Thoracic aorta (tissue), 2 donors: ENCODE measurements at places on chromosomes 13 and 19. TPM values are rescaled to one million over a fixed set of nuclear protein-coding genes. Genes with fewer than 3 reads are reported as not detected.

GRCh38 chr13:79227418-79227817, 178.6 kb downstream of the RBM26 start:
- H3K27ac ChIP-seq: no peak overlapping the region
- H3K4me3 ChIP-seq: no peak overlapping the region
- no peaks in the 10 kb centered on the region for H3K27me3 ChIP-seq

GRCh38 chr19:41649827-41650226, 23.0 kb upstream of the CEACAM4 start:
- H3K27ac ChIP-seq: no peak overlapping the region
- no peaks in the 10 kb centered on the region for H3K36me3 ChIP-seq
- H3K4me3 ChIP-seq: no peak overlapping the region
- H3K27me3 ChIP-seq: no peaks in the 10 kb centered on the region

DNA sequence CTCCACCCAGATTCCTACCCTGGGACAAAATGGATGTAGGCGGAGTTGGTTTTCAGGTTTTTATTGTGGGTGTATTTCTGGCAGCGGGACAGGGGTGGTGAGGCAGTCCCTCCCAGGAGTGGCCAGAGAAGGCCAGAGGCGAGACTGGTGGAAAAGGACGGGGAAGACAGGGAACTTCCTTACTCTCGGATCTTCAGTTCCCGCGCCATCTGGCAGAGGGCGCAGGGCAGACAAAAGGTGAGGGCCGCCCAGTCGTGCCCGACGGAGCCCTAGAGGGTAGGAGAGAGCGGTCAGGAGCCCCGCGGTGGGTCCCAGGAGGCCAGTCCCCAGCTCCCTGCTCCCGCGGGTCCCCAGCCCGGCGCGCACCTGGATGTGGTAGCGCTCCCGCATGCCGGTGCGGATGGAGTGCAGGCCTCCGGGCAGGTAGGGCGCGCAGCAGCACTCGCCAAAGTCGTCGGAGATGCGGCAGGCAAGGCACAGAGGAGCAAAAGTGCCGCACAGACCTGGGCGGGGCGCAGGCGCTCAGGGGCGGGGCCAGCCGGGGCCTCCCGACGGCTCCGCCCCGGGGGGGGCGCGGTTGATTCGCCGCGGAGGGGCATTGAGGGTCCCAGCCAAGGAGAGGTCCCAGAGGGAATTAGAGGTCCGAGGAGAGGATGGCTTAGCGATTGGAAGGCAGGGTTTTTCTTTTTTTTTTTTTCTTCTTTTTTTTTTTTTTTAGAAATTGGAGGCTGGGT, 3.0 kb downstream of the CNFN start:
- H3K27ac ChIP-seq: no peak overlapping the region
- no peaks in the 10 kb centered on the region for H3K36me3 ChIP-seq
- DNase-seq: no peak
- H3K4me3 ChIP-seq: peak overlapping the region; percentile 70
- peaks cover 11% of the 10 kb centered on the region for H3K27me3 ChIP-seq
- peaks cover 3% of the 10 kb centered on the region for H3K4me1 ChIP-seq

DNA sequence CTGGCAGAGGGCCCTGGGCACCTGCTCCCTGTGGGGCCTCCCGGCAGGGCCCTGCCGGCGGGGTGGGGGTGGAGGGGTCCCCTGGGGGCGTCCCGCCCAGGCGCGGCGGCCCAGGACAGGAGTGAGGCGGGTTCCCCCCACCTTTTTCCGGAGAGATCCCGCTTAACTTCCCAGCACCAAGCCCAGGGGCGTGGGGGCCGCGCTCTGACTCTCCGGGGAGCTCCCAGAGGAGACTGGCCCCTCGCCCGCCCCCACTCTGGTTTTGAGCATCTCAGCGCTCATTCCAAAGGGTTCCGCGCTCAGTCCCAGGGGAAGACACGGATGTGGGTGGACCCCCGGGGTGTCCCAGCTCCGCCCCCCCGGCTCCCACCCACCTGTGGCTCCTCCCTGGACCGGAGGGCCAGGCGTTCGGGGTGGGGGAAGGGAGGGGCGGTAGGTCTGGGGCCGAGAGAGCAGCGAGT, 476 bp downstream of the C2CD4C start:
- H3K27ac ChIP-seq: no peak overlapping the region
- peaks cover 7% of the 10 kb centered on the region for H3K27me3 ChIP-seq
- H3K4me3 ChIP-seq: peak overlapping the region; percentile 70
- no peaks in the 10 kb centered on the region for H3K36me3 ChIP-seq
- DNase-seq: no peak

GRCh38 chr13:63370101-63370500, 1954.5 kb upstream of the PCDH20 start:
- DNase-seq: no peak
- no peaks in the 10 kb centered on the region for H3K4me1 ChIP-seq
- no peaks in the 10 kb centered on the region for H3K36me3 ChIP-seq
- H3K27ac ChIP-seq: no peak overlapping the region
- H3K27me3 ChIP-seq: no peaks in the 10 kb centered on the region

DNA sequence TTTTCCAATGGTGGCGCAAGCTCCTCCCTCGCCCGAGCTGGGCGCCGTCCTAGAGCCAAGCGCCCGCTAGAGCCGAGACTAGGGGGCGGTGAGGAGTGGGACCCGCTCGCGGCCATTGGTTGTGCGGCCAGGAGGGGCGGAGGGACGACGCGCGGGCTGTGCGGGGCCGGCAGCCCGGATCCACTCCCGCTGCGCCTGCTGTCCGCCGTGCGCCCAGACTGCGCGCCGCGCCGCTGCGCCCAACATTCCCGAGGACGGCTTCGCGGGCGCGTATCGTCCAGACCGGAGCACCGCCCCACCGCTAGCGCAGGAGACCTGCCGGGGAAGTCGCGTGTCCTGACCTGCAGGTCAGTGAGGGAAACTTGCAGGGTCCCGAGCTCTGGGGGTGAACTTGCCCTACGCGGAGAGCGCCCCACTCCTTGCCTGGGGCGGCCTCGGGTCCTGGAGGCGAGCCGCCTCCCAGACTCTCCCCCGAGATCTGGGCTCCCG, at the start of gene SERTM1:
SERTM1 (plus strand) TSS at position 183 of the 489 bp plus-strand sequence. CDS start 21,059 bp downstream, outside the sequence.
- no peak within 1 kb of the TSS for H3K27ac ChIP-seq
- H3K27me3 ChIP-seq: no peaks in the 10 kb centered on the region
- no peak within 1 kb of the TSS for H3K4me3 ChIP-seq
- no peaks in the 10 kb centered on the region for H3K4me1 ChIP-seq
- H3K36me3 ChIP-seq: no peaks in the 10 kb centered on the region

- no peaks in the 10 kb centered on the region for H3K4me1 ChIP-seq
- H3K36me3 ChIP-seq: peaks cover 31% of the 10 kb centered on the region
- no peaks in the 10 kb centered on the region for H3K27me3 ChIP-seq
- H3K4me3 ChIP-seq: no peak overlapping the region
These were observed 18.3 kb downstream of the NCLN start for GRCh38 chr19:3203805-3204645.

- DNase-seq: no peak
- H3K27me3 ChIP-seq: no peaks in the 10 kb centered on the region
- H3K4me3 ChIP-seq: no peak overlapping the region
- H3K36me3 ChIP-seq: no peaks in the 10 kb centered on the region
These were observed 35.8 kb upstream of the SPART start for GRCh38 chr13:36382030-36382429.

DNA sequence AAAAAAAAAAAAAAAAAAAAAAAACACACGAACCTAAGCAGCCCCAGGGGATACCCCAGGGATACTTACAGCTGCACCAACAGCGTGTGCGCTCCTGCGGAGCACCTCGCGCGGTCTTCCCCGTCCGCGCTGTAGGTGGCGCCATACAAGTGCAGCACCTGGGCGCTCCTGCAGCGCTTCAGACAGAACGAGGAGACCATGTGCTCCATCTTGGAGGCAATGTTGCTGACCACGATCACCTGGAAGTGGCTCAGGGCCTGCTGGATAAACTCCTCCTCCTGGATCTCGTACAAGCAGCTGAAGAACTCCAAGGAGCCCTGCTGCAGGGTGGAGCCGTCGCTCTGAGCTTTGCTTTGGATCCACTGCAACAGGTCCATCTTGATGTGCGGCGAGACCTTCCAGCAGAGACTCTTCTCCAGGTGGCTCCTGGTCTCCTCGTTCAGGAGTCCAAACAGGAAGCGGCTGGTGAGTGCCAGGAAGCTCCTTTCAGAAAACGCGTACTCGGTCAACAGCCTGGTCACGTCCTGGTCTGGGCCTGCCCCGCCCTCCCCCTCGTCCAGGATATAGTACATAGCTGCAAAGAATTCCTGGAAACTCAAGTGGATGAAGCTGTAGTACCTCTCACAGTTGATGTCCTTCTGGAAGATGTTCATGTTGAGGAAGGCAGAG, 14.5 kb downstream of the NLRP12 start:
- no peaks in the 10 kb centered on the region for H3K27me3 ChIP-seq
- H3K27ac ChIP-seq: no peak overlapping the region
- H3K4me1 ChIP-seq: no peaks in the 10 kb centered on the region
- no peak for DNase-seq

GRCh38 chr13:23984546-23984945, 87.2 kb upstream of the C1QTNF9B start:
- no peaks in the 10 kb centered on the region for H3K36me3 ChIP-seq
- no peaks in the 10 kb centered on the region for H3K27me3 ChIP-seq
- H3K4me3 ChIP-seq: no peak overlapping the region
- H3K4me1 ChIP-seq: no peaks in the 10 kb centered on the region

DNA sequence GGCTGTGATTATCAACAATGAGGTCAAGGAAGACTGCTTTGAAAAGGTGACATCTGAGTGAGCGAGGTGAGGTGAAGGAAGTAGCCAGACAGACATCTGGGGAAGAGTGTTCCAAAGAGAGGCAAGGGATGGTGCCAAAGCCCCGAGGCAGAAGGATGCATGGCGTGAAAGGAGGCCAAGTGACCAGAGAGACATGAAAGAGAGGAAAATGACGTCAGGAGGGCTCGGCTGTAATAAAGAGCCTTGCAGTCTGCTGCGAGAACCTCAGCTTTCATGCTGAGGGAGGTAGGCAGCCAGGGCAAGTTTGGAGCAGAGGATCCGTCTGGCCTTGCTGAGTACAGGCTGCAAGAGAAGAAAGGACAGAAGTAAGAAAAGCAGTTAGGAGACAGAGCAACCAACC, 50.8 kb downstream of the FOXO1 start:
- no peak overlapping the region for H3K4me3 ChIP-seq
- no peak for DNase-seq
- peaks cover 24% of the 10 kb centered on the region for H3K4me1 ChIP-seq
- no peaks in the 10 kb centered on the region for H3K27me3 ChIP-seq

- H3K4me1 ChIP-seq: peaks cover 17% of the 10 kb centered on the region
- no peak overlapping the region for H3K4me3 ChIP-seq
- no peaks in the 10 kb centered on the region for H3K27me3 ChIP-seq
- H3K36me3 ChIP-seq: no peaks in the 10 kb centered on the region
- peak overlapping the region; percentile 2 for H3K27ac ChIP-seq
- no peak for DNase-seq
These were observed 384.5 kb upstream of the GPC6 start for GRCh38 chr13:92842145-92842544.

GRCh38 chr13:23956106-23956505, 58.8 kb upstream of the C1QTNF9B start:
- no peak overlapping the region for H3K27ac ChIP-seq
- no peak overlapping the region for H3K4me3 ChIP-seq
- H3K36me3 ChIP-seq: no peaks in the 10 kb centered on the region

GRCh38 chr13:19178901-19179593, 2.6 kb downstream of the TUBA3C start:
- DNase-seq: no peak
- no peaks in the 10 kb centered on the region for H3K4me1 ChIP-seq
- no peaks in the 10 kb centered on the region for H3K36me3 ChIP-seq
- H3K27me3 ChIP-seq: no peaks in the 10 kb centered on the region
- no peak overlapping the region for H3K4me3 ChIP-seq
- no peak overlapping the region for H3K27ac ChIP-seq

DNA sequence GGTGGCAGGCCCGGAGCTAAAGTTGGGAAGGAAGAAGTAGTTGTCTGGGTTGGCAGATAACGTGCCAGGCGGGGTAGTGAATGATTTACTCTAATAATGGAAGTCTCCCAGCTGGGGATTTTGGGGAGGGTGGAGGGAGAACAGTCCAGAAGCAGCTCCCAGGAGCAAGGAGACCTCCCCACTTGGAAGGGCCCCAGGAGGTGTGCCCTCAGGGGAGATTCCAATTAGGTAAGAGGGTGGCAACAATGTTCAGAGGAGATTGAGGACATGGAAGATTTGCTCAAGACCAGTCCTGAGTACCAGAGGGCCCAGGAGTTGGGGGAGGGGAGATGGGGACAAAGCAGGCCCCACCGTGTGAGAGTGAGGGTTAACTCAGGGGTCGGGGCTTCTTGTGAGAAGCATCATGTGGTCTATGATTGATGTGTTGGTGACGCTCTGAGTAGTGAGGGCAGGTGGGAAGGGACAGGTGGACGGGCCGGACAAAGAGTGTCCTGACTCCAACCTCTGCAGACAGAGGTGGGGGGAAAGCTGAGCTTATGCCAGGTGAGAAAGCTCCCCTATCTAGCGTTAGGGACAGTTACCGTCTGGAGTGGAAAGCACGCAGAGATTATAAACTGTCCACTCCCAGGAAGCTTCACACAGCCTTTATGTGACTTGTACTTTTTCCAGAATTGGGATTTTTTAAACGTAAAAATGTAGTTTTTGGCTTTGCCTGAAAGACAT, 3.5 kb downstream of the SPINT2 start:
- H3K27ac ChIP-seq: peak overlapping the region; percentile 99
- no peaks in the 10 kb centered on the region for H3K36me3 ChIP-seq
- peaks cover 72% of the 10 kb centered on the region for H3K4me1 ChIP-seq
- no peak for DNase-seq

DNA sequence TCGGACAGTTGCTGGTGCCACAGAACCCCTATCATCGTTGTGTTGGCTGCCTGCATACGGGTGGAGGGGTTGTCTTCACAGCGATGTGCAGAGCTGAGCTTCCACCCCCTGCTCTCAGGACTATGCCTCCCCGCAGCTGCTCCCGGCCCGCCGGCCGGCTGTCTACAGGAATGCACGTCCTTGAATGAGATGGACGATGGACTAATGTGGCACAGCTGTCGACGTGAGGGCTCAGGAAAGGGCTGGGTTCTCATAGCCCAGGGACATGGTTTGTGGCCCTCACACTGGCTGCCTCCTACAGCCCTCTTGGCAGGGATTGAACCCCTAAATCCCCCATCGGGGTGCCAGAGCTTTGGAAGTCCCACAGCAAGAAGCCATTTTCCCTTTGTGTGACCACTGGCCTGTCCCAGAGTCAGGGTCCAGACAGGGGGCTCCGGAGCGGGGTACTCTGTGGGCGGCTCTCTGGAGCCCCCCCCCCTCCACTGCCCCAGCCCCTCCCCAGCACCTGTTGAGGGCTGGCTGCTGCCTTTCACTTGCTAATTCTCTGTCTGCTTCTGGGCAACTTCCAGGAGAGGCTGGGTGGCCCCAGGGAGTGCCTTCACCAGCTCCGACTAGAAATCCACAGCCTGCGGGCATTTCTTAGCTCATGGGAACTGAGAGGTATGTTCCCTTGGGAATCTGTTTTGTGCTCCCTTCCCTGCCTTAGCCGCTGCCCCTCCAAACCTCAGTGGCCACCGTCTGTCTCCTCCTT, 40.2 kb downstream of the TSSK6 start:
- H3K4me3 ChIP-seq: no peak overlapping the region
- H3K27me3 ChIP-seq: no peaks in the 10 kb centered on the region
- no peak for DNase-seq
- no peak overlapping the region for H3K27ac ChIP-seq

GRCh38 chr13:93767917-93768409, 541.4 kb downstream of the GPC6 start:
- DNase-seq: no peak
- peaks cover 58% of the 10 kb centered on the region for H3K4me1 ChIP-seq
- no peak overlapping the region for H3K4me3 ChIP-seq

GRCh38 chr13:113304121-113304520, 7.1 kb downstream of the LAMP1 start:
- no peak overlapping the region for H3K27ac ChIP-seq
- DNase-seq: no peak
- no peak overlapping the region for H3K4me3 ChIP-seq
- no peaks in the 10 kb centered on the region for H3K27me3 ChIP-seq

Gene ZNF491
- total RNA-seq: 3.7 TPM

Gene C19orf33
- total RNA-seq: not detected

Gene ZNF888
- total RNA-seq: 2.6 TPM

Gene ADPRHL1
- total RNA-seq: 12.6 TPM

Gene OR4F17
- not detected for total RNA-seq
